ENCODE measurements at places on chromosomes 3 and 15.

DNA sequence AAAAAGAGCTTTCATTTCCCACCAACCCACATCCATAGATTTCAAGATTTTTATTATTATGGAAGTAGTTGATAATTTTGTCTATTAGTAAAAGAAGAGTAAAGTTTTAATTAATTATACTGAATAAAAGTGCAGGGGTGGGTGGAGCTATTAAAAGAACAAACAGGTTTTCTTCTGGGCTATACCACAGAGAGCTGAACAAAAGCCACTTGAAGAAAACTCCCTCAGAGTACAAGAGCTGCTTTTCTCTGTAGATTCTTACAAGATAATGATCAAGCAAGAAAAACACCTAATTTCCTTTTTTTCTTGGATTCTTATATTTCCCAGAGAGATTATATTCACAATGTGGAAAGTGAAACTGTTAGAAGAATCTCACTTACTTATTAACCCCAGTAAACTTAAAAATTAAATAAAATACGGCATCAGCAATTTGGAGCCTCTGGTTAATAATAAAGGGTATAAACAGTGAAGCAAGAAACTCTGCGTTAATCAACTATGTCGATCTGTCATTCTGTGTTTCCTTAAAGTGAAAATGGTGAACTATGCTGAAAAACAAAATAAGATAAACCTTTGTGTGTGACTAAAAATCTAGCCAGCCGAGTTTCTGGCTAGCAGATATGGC lies 84.9 kb downstream of the THBS1 start:
- DNase-seq = no peak

- DNase-seq = no peak
These were observed 33.5 kb downstream of the ABCC5 start for GRCh38 chr3:183984127-183984740.

GRCh38 chr3:165462636-165463334 lies 266.6 kb upstream of the SLITRK3 start:
- DNase-seq = no peak

DNA sequence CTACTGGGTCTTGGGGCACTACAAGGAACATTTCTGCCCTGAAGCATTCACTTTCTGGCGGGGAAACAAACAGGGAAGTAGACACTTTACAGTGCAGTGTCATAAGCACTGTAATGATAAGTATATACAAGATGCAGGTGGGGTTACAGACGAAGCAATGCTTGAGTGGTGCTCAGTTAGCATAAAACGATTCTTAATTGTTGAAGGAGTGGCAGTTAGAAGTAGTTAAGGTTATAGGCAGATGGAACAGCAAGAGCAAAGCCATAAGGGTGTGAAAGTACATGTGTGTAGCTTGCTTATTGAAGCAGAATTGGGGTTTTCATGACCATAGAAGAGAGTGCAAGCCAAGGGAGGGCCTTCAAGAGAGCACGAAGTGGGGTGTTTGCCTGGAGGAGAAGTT lies 46.2 kb downstream of the SLC25A26 start:
- DNase-seq = no peak

- DNase-seq = no peak
These were observed 42.4 kb upstream of the VPS8 start for GRCh38 chr3:184769382-184770170.

- no peak for DNase-seq
These were observed 125.1 kb upstream of the IQSEC1 start for GRCh38 chr3:13198264-13198879.

DNA sequence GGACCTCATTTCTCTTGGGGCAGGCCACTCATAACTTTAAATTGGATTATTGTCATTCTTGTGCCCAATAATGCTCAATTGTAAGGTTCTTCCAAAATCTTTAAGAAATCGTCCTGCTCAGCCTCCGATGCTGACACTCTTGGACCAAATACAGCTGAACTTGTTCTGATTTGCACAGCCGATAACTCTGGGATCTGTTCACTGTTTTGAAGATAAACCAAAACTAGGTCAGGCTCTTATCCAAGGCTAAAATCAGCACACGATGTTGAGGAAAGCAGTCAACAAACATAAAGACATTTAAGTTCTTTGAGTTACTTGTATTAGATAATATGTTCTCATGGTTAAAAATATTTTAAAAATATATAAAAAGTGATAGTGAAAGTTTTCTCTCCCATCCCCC lies 52.0 kb upstream of the NEO1 start:
- no peak for DNase-seq

DNA sequence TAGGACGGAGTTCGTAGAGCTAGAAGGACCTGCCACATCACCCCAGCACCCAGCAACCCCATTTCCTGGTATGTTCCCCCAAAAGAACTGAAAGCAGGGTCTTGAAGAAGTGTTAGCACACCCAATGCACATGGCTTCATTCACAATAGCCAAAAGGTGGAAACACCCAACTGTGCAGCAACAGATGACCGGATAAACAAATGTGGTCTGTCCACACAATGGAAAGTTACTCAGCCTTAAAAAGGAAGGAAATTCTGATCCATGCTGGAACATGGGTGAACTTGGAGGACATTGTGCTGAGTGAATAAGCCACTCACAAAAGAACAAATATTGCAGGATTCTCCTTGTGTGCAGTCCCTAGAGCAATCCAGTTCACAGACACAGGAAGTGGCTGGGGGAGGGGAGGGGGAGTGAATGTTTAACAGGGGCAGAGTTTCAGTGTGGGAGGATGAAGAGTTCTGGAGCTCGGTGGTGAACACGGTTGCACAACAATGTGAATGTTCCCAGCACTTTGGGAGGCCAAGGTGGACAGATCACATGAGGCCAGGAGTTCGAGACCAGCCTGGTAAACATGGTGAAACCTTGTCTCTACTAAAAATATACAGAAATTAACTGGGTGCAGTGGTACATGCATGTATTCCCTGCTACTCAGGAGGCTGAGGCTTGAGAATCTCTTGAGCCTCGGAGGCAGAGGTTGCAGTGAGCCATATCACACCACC lies 157.5 kb downstream of the NUP210 start:
- DNase-seq = no peak

DNA sequence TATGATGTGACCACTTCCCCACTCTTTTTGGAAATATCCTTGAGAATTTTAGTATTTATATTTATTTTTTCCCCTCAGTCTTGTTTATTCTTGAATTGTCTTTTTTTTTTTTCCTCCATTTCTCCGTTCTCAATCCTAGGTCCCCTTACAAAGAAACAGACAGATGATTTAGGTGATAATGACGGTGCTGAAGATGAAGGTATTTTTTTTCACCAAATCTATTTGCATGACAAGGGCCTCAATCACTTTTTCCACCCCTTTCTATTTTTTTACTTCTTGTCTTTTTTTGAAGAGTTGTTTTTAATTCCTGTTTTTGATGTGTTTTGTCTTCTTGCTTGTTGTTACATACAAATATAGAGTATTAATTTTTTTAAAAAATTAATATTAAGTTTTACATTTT lies 402.6 kb downstream of the NLGN1 start:
- DNase-seq = no peak

- no peak for DNase-seq
These were observed 33.9 kb upstream of the SLC41A3 start for GRCh38 chr3:126117786-126118185.

DNA sequence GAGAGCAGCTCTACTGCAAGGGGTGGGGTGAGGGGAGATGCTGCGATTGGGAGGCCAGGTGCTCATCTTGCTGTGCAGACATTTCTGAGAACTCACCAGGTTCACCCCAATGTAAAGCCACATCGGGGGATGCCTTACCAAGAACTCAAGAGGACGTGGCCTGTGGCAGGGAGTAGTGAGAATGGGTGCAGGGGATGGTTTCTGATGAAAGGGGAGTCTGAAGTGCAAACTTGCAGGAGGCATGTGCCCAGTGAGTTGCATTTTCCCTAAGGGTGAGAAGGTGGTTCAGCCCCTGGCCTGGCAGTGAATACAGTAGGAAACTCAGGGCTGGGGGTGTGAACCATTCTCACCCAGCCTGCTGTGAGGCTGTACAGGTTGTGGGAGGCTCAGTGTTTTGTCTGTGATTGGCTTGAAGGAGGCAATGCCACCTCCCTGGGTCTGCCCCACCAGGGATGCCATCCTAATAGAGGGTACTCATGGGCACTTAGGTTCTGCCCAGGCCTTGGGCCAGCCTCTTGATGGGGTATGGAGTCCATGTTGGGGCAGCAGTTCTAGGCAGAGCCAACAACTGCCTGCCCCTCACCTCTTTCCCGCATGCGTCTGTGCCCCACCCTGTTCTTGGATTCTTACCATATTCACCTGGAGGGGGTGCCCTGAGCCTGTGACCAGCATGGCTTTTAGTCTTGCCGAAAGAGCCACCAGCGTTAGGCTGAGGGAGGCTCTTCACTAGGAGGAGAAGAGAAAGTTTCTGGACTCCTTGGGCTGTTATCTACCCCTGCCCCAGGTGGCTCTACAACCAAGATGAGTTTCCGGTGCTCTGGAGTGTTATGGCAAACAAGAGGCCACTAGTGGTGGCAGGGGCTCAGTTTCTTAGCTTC lies 4.5 kb downstream of the HEMK1 start:
- no peak for DNase-seq

GRCh38 chr15:70528270-70528706 lies 235.1 kb downstream of the UACA start:
- no peak for DNase-seq

DNA sequence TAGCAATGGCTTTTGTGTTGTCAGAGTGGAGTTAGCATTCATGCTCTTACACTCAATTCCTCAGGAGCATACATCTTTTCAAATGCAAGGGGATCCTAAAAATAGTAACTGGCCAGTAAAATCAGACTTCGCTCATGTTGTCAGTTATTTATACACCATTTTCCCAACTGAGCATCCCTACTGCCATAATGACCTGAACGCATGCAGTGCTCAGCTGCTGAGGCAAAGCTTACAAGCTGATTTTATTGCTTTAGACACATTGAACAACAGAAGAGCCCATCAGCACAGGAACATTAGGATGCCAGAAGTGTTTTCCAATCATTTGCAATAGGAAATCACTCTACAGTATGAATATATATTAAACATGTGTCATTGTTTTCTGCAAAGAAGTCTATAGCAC lies 689.7 kb upstream of the BCHE start:
- no peak for DNase-seq

DNA sequence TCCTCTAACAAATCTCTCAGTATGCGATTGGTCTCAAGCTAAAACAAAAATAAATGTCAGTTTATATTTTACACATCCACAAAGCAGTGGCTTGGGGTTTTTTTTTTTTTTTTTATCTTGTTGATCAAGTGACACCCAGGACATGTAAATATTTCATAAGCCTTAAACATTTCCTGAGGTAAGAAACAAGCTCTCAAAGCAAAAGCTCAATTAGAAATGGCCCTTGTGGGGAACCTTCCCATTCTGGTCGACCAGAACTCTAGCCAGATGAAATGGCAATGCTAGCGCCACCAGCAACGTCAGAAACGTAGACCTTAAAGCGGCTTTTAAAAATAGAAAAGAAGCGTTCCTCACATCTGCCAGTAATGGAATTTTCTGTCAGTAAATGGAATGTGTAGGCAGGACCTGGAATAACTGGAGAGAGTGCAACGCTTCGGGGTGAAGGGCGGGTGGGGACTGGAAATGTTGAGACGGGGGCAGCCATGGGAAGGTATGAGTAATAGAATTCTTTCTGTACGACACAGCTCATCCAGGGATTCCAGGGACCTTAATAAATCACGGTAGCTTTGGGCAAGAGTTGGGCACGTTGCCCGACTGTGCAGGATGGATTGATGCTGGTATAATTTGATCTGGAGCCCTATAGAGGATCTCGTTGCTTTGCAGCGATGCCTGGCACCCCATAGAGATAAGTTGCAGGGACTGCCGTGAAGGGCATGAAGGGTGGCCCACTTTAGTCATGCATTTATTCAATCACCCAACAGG lies 44.4 kb downstream of the BTD start:
- DNase-seq = no peak

- no peak for DNase-seq
These were observed 27.9 kb downstream of the FILIP1L start for GRCh38 chr3:100086401-100086800.

DNA sequence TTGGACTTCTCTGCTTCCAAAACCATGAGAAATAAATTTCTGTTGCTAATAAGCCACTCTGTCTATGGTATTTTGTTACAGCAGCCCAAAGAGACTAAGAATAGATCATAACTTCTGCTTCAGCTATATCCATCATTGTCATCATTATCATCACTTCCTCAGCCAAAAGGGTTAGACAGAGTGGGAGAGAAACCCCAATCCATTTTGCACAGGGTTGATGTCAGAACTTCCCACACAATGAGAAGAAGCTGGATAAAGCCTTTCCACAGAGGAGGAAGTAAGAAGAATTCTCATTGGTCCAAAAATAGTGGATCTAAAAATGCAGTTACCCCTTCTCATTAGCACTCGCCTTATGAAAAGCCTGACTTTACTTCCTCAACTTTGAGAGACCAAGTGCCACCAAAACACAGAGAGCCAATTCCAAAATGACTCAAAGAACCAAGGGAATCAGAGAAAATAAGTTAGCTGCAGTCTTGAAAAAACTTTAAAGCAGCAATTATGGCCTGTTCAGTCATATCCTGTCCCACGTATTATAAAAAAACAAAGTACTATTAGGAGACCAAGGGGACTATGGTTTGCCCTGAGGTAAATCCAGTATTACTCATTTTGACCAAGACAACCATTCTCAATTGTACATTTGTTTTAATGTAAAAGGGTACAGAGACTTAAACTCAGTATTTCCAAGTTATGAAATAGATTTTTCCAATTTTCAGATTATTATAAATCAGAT lies 80.2 kb downstream of the WNT5A start:
- DNase-seq = no peak

DNA sequence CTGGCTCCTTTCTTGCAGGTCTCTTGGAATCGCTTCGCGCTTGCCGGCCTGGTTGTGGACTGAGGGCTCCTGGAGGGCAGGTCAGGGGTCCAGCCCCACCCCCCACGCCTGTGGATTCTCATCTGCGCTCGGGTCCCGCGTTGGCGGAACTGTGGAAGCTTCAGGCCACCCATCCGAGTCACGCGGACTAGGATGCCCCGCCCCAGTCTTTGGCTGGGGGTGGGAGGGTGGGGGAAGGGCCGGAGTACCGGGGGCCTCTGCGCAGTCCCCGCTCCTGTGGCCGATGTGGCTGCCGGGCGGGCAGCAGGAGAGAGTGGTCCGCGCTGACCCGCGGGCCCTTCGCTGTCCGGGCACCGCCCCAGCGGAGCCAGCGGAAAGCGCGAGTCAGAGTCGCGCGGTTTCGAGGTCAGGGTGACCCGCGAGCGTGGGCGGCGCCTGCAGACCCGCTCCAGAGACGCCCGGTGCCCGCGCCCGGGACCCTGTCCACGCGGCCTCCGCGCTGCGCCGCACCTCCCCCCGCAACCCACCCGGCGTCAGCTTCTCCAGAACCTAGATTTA lies 114.2 kb downstream of the KLF13 start:
- DNase-seq = no peak

Data from LNCaP clone FGC (cell line).